ENCODE measurements at places on chromosomes 16 and 17.

DNA sequence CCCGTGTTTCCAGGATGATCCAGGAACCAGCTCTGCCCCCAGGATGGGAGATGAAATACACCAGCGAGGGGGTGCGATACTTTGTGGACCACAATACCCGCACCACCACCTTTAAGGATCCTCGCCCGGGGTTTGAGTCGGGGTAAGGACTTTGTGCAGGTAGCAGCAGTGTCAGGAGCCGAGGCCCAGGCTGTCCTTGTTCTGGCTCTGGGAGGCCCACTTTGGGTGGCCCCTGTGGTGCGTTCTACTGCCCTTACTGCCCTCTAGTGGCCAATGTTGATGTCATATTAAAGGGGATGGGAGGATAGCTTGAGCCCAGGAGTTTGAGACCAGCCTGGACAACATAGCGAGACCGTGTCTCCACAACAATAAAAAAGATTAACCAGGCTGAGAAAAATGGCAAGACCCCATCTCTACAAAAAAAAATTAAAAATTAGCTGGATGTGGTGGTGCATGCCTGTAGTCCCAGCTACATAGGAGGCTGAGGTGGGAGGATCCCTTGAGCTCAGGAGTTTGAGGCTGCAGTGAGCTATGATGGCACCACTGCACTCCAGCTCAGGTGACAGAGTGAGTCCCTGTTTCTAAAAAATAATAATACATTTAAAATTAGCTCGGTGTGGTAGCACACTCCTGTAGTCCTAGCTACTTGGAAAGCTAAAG, 20.9 kb upstream of the CLEC18A start:
- H3K4me3 ChIP-seq: no peak overlapping the region
- H3K27me3 ChIP-seq: no peaks in the 10 kb centered on the region

DNA sequence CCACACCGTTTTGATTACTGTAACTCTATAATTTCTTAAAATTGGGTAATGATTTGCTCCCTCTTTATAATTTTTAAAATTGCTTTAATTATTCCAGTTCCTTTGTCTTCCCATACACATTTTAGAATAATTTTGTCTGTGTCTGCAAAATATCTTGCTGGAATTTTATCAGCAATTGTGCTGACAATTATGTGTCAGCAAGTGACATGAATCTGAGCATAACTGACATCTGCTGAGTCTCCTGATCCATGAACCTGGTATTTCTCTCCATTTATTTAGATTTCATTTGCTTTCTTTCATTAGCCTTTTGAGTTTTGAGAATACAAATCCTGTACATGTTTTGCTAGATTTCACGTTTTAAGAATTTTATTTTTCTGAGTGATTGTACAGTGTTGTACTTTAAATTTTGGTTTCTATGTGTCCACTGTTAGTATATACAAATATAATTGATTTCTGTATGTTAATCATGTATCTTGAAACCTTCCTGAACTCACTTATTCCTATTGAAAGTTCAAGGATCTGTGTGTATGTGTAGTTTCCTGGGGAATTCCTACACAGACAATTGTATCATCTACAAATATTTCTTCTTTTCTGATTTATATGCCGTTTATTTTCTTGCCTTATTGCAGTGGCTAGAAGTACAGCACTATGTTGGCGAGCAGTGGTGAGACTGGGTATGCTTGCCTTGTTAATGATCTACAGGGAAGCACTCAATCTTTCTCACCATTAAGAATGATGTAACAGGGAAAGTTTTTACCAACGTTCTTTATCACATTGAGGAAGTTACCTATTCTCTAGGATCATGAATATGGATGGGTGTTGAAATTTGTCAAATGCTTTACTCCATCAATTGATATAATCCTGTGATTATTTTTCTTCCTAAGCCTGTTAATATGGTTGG, 45.2 kb downstream of the N4BP1 start:
- H3K27ac ChIP-seq: no peak overlapping the region
- peaks cover 27% of the 10 kb centered on the region for H3K36me3 ChIP-seq
- no peak for DNase-seq
- no peaks in the 10 kb centered on the region for H3K27me3 ChIP-seq
- H3K4me1 ChIP-seq: peaks cover 9% of the 10 kb centered on the region

GRCh38 chr17:63295288-63295687, 150.8 kb downstream of the CYB561 start:
- no peak for DNase-seq
- H3K36me3 ChIP-seq: no peaks in the 10 kb centered on the region
- peaks cover 8% of the 10 kb centered on the region for H3K4me1 ChIP-seq

GRCh38 chr16:31268891-31269290, 9.1 kb downstream of the ITGAM start:
- no peak overlapping the region for H3K27ac ChIP-seq
- no peaks in the 10 kb centered on the region for H3K27me3 ChIP-seq
- peaks cover 9% of the 10 kb centered on the region for H3K36me3 ChIP-seq
- H3K4me1 ChIP-seq: peaks cover 50% of the 10 kb centered on the region
